HCEC 1CT (cell line): ENCODE measurements at places on chromosomes 16 and 17.
A peak's percentile ranks its signal among the peaks of the same experiment; 100 is the strongest.

DNA sequence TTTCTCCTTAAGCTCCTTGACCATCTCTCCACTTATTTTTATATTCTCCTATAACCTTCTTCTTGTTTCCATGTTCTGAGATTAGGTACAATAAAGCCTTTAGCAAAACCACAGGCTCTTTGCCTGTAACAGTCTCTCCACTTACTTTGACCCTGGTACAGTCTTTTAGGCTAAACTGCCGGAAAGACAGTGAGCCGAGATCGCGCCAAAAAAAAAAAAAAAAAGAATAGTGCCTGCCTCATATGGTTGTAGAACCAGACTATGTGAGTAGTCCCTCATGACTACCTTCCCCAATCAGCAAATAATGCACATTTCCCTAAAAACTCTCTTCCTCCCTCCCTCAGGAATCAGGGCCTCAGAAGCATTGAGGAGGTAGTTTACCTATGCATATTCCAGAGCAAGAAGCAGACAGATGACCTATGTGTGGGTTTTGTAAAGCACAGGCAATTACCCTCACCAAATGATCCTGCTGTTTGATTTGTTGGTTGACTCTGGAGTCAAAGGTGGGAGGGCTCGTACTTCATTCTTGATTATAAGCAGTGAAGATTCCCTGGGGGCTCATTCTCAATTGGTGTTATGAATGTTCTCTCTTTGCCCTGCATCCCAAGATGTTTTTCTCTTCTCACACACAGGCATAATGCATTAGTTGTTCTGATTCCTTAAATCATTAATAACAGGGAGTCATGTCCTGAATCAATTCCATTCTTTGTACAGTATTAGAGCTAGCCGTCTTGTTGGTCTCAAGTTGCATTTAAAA, 8.9 kb upstream of the NME1 start:
- no peak for DNase-seq

DNA sequence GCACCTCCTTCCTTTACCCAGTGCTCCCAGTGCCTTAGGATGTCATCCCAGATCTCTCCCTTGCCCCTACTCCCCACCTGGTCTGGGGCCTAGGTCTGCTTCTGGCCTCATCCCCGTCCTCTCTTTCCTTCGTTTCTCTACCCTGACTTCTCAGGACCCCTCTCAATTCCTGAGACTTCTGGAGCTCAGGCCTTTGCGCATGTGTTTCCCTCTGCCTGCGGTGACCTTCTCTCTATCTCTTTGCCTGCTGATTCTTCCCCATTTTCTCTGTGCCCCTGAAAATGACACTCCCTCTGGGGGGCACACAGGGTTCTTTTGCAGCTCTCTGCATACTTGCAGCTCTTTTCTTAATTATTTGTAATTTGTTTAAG, 13.5 kb downstream of the ADORA2B start:
- no peak for DNase-seq

DNA sequence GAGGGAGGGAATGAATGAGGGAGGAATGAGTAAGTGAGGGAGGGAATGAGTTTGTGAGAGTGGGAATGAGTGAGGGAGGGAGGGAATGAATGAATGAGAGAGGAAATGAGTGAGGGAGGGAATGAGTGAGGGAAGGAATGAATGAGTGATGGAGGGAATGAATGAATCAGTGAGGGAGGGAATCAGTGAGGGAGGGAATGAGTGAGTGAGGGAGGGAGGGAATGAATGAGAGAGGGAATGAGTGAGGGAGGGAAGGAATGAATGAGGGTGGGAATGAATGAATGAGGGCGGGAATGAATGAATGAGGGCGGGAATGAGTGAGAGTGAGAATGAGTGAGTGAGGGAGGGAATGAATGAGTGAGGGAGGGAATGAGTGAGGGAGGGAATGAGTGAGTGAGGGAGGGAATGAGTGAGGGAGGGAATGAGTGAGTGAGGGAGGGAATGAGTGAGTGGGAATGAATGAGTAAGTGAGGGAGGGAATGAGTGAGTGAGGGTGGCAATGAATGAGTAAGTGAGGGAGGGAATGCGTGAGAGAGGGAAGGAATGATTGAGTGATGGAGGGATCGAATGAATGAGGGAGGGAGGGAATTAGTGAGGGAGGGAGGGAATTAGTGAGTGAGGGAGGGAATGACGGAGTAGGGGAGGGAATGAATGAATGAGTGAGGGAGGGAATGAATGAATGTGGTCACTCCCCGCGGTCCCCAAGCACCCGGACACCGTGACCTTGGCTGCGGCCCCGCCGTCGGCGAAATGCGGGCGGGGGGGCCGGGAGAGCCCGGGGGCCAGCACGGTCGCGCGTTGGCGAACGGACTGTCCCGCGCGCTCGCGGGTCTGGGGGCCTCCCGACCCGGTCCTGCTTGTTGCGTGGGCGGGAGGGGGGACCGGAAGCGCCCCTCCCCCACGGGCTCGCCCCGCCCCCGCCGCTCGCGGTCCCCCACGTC, 1.1 kb upstream of the UBE2I start:
- DNase-seq: peak; percentile 49

GRCh38 chr16:675884-676564, 553 bp downstream of the RHBDL1 start:
- no peak for DNase-seq

GRCh38 chr17:67376415-67376736, 705 bp upstream of the PITPNC1 start:
- peak; percentile 50 for DNase-seq

DNA sequence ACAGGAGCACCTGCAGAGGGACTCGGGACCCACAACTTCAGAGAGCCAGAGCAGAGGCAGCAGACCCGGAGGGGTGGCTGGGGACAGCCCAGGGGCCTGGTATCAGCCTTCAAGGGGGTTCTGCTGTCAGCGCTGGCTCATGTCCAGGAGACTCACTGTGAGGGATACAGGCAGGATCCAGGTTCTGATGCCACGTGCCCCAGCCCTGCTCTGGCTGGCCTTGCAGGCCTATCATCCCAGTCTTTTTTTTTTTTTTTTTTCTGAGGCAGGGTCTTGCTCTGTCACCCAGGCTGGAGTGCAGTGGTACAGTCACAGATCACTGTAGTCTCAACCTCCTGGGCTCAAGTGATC, 9.0 kb upstream of the MTSS2 start:
- DNase-seq: no peak

DNA sequence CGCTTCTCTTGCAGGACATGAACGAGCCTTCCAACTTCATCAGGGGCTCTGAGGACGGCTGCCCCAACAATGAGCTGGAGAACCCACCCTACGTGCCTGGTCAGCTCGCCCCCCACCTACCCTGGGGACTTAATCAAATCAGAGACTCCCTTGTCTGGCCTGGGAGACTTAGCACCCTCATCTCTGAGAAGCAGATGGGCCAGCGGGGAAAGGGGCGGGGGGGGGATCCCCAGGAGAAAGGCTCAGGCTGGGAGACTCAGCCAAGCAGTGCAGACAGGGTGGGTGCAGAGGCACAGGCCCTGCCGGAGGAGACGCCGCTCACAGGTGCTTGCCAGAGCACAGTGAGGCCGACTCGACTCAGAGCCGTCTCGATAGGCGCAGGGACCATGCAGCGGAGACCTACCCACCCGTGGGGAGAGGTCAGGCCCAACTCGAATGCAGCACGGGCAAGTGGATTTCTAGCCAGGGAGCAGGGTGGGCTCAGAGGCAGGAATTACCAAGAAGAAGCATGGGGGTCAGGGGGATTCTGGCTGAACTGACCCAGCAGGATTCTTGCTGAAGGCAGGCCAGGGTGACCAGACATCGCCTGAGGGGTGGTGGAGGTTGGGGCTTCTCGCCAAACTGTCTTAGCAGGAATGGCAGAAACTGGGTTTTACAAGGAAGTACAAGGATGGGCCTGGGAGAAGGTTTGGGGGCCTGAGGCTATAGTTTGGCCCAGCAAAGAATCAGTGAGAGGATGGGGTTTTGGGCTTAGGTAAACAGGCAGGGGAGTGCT, 9.7 kb downstream of the GAA start:
- DNase-seq: no peak

- no peak for DNase-seq
These were observed 35.0 kb downstream of the BCL7C start for GRCh38 chr16:30858829-30859423.

DNA sequence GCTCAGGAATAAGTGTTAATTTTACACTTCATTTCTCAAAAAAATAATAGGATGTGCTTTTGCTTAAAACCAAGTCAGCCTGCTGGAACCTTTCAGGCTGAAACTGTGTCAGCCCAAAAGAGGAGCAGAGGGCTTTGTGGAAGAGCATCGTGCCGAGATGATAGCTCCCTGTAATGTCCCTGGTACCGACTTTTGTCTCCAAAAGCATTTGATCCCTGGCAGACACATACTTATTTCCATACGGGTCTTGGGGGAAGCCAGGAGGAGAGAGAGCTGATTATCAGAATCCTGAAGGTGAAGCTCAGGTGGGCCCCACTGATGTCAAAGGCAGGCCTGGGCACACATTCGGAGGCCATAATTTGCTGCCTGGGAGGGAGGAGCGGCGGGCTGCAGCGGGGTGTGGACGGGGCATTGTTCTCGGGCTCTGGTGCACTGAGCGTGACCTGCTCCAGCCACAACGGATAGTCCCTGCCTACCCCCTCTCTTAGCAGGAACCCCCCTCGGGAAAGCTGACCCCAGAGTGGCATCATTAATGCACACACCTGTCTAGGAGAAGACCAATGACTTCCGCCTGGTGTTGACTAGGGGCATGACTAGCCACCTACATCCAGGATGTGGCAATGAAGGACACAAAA, 155.9 kb downstream of the C16orf78 start:
- DNase-seq: no peak

DNA sequence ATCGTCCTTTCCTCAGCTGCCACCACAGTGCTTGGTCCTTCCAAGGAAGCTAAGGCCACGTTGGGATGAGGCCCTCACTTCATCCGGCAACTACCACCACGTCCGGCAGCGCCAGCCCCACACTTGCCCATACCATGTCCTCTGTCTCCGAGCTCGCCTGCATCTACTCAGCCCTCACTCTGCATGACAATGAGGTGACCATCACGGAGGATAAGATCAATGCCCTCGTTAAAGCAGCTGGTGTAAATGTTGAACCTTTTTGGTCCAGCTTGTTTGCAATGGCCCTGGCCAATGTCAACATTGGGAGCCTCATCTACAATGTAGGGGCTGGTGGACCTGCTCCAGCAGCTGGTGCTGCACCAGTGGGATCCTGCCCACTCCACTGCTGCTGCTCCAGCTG, 44.9 kb downstream of the TTC19 start:
- DNase-seq: no peak

DNA sequence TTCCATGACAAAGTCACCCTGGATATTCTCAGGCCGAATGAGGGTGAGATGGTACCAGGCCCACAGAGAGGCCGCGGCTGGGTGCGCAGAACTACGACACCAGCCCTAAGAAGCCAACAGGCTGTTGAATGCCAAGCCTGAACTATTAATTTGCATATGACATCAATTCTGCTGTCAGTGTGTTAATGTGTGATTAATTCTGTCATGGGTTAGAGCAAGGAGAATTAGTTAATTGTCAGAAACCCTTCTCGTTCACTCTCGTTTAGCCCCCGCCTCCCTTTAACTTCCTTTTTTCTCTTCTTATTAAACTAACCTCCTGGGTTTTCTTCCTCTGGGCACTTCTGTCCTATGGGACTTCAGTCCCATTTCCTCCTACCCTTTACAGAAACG, 123.4 kb downstream of the ZFHX3 start:
- no peak for DNase-seq

DNA sequence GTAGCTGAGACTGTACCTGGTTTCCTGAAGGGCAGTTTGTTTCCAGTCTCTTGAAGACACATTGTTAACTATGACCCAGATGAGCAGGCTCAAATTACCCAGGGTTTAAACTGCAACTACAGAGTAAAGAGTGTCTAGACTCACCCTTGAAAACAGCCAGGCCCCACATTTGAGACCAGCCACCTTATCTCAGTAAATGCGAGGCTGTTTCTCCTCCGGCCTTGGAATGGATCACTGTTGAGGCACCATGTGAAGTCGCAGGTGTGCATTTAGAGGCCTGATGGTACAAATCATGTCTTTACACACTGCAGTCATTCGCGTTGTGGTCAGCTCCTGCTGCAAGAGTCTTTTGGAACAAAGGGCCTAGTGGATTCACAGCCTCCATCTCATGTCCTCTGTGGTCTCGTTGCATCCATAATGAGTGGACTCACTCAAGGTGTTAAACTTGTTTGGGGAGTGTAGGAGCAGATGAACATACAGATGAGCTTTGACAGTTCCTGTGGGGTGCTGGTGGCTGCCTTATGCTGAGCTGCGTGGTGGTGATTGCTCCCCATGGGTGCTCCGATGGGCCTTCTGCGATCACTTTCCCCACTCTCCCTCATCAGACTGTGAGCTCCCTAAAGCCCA, 18.5 kb upstream of the N4BP1 start:
- DNase-seq: no peak

GRCh38 chr17:70825321-70826125, 656.2 kb downstream of the KCNJ2 start:
- no peak for DNase-seq

- no peak for DNase-seq
These were observed 354.0 kb upstream of the EEF2KMT start for GRCh38 chr16:5451641-5452040.

GRCh38 chr16:79412783-79413225, 187.7 kb downstream of the MAF start:
- no peak for DNase-seq

- no peak for DNase-seq
These were observed 153.4 kb downstream of the RGS9 start for GRCh38 chr17:65290616-65291015.

DNA sequence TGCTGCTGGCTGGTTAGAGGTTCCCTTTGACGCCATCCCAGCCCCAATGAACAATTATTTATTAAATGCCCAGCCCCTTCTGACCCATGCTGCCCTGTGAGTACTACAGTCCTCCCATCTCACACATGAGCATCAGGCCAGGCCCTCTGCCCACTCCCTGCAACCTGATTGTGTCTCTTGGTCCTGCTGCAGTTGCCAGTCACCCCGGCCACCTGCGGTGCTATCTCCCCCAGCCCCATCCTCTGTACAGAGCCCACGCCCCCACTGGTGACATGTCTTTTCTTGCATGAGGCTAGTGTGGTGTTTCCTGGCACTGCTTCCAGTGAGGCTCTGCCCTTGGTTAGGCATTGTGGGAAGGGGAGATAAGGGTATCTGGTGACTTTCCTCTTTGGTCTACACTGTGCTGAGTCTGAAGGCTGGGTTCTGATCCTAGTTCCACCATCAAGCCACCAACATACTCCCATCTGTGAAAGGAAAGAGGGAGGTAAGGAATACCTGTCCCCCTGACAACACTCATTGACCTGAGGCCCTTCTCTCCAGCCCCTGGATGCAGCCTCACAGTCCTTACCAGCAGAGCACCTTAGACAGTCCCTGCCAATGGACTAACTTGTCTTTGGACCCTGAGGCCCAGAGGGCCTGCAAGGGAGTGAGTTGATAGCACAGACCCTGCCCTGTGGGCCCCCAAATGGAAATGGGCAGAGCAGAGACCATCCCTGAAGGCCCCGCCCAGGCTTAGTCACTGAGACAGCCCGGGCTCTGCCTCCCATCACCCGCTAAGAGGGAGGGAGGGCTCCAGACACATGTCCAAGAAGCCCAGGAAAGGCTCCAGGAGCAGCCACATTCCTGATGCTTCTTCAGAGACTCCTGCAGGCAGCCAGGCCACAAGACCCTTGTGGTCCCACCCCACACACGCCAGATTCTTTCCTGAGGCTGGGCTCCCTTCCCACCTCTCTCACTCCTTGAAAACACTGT, 11.3 kb downstream of the CX3CL1 start:
- DNase-seq: no peak
